NK-92 treated with Interleukin-12 subunit alpha and Interleukin-12 subunit beta, amount 100 ng/mL, for 24 hours (cell line): ENCODE measurements at places on chromosomes 7 and 10.

DNA sequence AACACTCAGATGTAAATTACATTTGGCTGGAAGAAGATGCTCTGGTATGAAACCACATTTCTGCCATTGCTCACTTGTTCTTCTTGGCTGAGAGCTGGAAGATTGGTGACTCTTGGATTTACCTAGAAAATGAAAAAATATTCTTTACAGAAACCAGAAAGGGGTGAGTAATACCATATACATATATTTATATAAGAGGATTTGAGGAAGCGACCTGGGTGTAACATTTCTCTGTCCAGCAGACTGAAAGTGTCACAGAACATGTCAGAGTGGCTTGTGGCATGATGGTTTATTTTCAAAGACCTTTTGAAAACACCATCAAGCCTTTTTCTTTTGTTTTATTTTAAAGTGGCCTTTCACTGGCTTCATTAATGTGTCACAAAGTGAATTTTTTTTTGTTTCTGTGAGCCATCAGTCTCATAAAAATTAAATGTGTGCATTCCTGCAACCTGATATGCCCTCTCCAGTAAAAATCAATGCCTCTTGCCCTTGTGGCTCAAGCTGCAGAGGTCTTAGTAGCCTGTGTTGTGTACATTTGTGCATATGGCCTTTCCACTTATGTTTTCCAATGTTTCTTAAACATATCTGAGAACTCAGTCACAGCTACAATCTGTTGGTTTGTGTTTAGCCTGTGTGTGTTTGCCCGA is 23.5 kb downstream of the CREB5 start:
- DNase-seq = no peak

DNA sequence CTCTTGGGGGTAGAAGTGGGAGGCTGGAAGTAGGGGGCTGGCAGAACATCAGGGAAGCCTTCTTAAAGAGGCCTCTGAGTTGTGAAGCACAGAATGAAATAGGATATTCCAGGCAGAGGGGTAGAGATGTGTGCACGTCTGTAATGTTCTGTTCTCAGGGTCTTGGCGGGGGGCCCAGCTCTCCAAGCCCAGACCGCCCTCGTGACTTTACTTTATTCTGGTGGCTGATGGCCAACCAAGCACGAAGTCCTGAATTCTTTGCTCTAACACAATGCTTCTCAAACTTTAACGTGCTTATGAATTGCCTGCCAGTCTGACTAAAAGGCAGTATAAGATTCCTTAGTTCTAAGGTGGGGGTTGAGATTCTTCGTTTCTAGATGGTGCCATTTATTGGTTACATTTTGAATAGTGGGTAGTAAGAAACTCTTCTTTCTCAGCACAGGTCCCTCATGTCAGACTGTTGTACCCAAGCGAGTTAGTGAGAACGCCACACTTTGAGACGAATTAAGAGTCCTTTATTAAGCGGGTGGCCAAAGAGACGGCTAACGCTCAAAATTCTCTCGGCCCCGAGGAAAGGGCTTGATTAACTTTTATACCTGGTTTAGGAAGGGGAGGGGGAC is 8.2 kb downstream of the PRXL2A start:
- DNase-seq = no peak

DNA sequence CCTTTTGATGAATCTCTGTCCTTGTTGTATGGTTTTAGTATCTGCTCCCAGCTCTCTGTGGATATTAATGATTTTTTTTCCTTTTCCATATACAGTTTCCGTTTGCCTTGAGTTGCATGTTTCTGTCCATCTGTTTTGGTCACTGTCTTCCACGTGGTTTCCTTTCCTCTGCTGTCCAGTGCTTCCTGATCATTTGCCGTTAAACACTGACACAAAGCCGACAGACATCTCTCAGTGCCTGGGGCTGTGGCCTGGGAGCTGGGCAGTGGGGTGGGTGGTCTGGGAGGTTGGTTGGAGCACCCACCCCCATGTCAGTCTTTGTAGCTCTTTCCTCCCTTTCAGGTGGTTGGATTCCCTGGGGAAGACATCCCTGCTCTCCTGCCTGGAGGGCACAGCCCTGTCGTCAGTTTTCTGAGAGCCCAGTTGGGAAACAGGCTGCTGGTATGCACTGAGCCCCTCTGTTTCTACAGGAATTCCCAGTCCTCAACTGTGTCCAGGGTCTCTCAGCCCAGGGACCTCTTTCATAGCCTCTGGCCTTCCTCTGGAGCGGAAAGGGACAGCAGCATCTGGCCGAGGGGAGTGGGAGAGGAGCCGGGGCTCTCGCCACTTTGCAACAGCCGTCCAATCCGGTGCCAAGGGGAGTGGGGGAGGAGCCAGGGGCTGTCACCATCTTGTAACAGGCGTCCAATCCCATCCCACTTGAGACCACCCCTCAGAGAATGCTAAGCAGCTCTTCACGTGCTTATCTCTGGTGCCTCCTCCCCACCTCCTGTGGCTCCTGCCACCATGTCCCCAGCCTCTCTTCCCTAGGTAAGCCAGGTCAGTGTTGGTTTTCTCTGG is 26.7 kb upstream of the MKI67 start:
- no peak for DNase-seq

DNA sequence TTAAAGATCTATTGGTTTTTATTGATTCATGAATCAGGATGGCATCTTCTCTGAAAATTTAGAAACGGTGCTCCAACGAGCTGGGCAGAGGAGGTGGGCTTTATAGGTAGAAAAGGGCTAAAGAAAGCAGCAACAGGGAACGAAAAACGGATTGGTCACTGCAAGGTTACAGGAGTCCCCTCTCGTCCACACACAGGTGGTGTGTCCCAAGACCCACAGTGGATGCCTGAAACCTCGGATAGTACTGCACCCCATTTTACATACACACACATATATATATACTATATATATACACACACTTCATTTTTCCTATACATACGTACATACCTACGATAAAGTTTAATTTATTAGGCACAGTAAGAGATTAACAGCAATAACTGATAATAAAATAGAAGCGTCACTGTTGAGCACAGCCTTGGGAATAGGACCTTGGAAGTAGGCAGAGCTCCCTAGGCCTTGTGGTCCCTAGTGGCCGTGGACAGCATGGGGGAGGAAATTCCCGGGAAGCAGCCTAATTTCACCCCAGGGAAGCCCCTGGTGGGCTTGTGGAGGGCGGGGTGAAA is 737 bp upstream of the NUB1 start:
- DNase-seq = no peak

GRCh38 chr7:158705234-158705850 is 738 bp upstream of the NCAPG2 start:
- no peak for DNase-seq

DNA sequence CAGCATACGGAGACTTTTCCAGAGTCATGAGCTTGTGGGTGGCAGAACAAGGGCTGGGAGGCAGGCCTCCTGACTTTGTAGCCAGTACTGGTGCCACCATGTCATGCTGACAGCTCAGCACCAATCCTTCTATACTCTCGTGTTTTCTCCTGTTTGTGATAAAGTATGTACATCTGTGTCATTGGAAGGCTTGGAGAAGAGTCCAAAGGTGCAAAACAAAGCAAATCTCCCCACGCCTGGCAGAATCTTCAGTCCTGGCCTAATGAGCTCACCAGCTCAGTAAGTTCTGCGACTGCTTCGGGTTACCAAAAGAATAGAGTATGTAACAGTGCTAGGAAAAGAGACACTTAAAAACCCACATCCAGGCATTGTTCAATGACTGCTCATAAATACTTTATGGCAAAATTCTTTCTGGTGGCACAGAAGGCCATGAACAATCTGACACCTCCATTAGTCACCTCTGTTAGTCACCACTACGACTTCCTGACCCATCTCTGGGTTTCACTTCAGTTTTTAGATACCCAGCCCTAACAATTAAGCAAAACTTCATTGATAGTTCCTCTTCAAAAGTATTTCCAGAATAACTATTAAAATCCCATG is 24.5 kb downstream of the STEAP1 start:
- peak; percentile 72 for DNase-seq
